ENCODE measurements at places on chromosomes 3 and 15. TPM values are rescaled to one million over a fixed set of nuclear protein-coding genes. Genes with fewer than 3 reads are reported as not detected.

GRCh38 chr3:112247900-112248299 lies 46.1 kb downstream of the SLC9C1 start:
- DNase-seq: no peak

- no peak for DNase-seq
Measured at GRCh38 chr3:100412912-100413590, 11.7 kb downstream of the LNP1 start.

DNA sequence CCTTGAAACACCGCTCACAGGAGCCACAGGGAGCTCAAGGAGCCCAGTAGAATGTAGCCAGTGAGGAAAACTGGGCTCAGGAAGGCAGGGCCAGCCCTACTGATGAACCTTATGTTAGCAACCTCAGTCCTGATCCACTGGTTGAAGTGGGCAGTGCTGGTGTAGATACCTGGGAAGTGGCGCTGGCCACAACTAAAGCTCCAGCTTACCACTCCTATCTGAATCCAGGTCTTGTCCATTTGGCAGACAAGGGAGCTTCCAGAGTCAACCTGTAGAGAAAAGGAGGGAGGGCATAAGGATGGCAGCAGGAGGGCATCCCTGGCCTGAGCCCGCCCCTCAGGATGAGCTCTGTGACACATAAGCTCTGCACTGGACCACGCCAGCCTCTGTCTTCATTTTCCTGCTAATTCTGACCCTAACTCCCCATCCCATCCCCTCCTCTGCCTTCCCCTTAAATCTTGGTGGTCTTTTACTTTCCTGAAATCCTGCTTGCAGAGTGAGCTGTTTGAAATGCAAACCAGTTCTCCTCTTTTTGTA lies 2.1 kb upstream of the PRSS50 start:
- no peak for DNase-seq

- DNase-seq: no peak
Measured at GRCh38 chr15:39345176-39345575, 235.7 kb upstream of the THBS1 start.

PAQR5 gene
- 2.1 TPM for total RNA-seq

GRCh38 chr3:123843668-123844067 lies 40.5 kb downstream of the MYLK start:
- no peak for DNase-seq

DNA sequence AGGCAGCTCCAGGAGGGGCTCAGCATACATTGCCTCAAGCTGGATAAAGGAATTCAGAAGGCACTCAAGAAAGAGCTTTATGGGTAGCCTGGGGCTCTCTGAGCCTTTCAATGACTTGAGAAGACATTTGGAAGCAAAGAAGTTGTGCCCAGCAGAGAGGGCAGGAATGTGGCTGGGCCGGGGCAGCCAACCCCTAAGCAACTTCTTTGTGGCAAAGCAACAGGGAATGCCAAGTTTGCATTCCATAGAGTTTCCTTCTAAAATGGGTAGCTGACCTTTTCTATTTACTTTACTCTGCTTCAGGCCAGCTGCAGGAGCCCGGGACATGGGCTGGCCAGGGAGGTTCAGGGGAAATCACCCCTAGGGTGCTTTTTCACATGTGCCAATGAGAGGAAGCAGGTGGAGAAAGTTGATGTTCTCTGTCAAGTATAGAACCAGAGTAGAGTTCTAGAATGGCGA lies 45.6 kb downstream of the CCDC12 start:
- no peak for DNase-seq

ALDH1L1 gene
- total RNA-seq: 15.9 TPM

GRCh38 chr3:134211797-134212196 lies 38.9 kb downstream of the RYK start:
- peak; percentile 69 for DNase-seq

DNA sequence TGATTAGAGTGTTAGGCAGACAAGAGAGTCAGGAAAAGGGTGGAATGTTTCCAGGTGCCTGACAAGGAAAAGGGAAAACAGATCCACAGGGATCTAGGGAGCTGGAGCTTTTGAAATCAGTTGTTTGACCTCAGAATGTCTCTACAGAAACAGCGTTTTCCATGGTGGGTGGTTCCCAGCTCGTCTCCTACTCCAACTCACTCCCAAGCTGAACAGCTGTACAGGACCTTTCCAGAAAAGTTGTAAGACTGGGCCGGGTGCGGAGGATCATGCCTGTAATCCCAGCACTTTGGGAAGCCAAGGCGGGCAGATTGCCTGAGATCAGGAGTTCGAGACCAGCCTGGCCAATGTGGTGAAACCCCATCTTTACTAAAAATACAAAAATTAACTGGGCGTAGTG lies 55.7 kb upstream of the RYK start:
- DNase-seq: no peak

HESX1 gene
- 1.3 TPM for total RNA-seq

DNA sequence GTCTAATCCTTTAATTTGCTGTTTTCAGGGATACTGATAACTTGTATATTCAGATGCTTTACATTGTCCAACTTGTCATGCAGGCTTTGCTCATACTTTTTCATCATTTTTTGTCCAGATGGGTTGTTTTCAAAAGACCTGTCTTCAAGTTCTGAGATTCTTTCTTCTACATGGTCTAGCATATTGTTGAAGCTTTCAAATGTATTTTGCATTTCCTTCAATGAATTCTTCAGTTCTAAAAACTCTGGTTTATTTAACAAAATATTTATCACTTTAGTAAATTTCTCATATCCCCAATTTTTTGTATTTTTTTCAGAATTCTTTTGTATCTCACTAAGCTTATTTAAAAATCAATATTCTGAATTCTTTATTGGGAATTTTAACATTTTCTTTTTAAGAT lies 388.3 kb upstream of the IL12A start:
- no peak for DNase-seq

RHO gene
- total RNA-seq: not detected
